ENCODE measurements at places on chromosomes 6 and 20.

DNA sequence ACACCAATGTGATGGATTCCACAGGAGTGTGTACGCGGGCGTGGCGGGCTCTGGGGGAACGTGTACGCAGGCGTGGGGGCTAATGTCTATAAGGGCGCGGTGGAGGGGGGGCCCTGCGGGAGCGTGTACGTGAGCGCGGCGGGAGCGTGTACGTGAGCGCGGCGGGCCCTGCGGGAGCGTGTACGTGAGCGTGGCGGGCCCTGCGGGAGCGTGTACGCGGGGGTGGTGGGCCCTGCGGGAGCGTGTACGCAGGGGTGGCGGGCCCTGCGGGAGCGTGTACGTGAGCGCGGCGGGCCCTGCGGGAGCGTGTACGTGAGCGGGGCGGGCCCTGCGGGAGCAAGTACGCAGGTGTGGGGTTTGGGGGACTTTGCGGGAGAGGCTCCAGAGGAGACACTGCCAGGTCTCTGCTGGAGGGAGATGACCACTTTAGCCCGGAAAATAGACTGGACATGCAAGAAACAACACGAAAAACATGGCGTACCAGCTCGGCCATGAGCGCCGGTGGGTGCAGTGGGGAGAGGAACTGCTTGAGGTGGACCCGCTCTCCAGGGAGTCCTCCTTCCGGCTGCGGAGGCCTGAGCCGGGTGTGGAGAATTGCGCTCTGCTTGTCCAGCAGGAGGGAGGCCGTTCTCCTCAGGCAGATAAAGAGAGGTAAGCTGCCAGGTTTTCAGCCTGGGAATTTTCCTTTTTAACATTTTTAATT, 27.8 kb upstream of the SMOC2 start:
- H3K4me3 ChIP-seq: no peak overlapping the region
- DNase-seq: no peak
- H3K4me1 ChIP-seq: no peaks in the 10 kb centered on the region
- no peaks in the 10 kb centered on the region for H3K36me3 ChIP-seq

- no peak for DNase-seq
- H3K4me1 ChIP-seq: no peaks in the 10 kb centered on the region
- H3K27me3 ChIP-seq: no peaks in the 10 kb centered on the region
- H3K4me3 ChIP-seq: no peak overlapping the region
- no peak overlapping the region for H3K27ac ChIP-seq
Measured at GRCh38 chr20:64152906-64153305, 11.3 kb upstream of the MYT1 start.

GRCh38 chr20:37308086-37309050, 18.9 kb downstream of the MANBAL start:
- peaks cover 3% of the 10 kb centered on the region for H3K4me1 ChIP-seq
- H3K4me3 ChIP-seq: no peak overlapping the region
- no peak for DNase-seq
- no peak overlapping the region for H3K27ac ChIP-seq

DNA sequence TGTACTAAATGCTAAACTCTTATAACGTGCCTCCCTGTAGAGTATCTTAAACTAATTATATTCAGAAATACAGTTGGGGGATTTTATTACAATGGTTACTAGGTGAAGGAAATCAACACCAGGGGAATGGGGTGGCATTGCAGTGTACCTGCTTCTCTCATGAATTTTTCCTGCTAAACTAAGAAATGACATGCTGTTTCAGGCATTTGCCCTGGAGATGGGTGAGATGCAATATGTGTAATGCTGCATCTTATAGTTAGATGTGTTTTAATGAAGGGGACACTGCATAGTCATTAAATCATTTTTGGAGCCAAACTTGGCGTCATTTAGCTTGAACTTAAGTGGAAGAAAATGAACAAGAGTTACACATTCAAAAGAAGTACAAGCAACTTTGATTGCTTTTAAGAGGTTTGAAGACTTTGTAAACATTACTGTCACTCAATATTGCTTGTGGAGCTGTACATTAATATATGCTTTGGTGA, 4.3 kb downstream of the EYA4 start:
- DNase-seq: no peak
- peaks cover 9% of the 10 kb centered on the region for H3K4me1 ChIP-seq
- H3K36me3 ChIP-seq: no peaks in the 10 kb centered on the region
- H3K27ac ChIP-seq: no peak overlapping the region
- peaks cover 37% of the 10 kb centered on the region for H3K27me3 ChIP-seq

- DNase-seq: no peak
- H3K27me3 ChIP-seq: no peaks in the 10 kb centered on the region
- H3K27ac ChIP-seq: peak overlapping the region; percentile 66
Measured at GRCh38 chr20:36624068-36624943, 18.7 kb downstream of the RAB5IF start.

DNA sequence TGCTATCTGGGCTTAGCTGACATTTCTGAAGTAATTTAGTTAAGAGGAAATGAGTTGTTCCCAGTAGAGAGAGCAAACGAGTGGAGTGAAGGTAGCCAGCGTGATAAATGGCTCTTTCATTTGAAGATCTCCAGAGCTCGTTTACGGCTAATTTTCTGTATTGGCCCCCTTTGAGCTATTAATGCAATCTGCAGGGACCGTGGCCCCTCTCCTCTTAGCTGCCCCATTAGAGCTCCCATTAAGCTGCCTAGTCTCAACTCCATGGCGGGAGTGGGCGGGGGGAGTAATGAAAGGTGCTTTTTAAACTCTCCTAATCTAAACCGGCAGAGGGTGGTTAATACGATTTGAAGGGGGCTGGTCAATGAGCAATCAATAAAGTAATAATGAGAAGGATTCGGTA, 12.5 kb downstream of the TFAP2B start:
- H3K27ac ChIP-seq: no peak overlapping the region
- no peaks in the 10 kb centered on the region for H3K36me3 ChIP-seq
- no peak for DNase-seq
- no peak overlapping the region for H3K4me3 ChIP-seq
